Heart right ventricle (tissue), 16 donors: ENCODE measurements at places on chromosomes 12 and 14. TPM values are rescaled to one million over a fixed set of nuclear protein-coding genes. Genes with fewer than 3 reads are reported as not detected.

ANO2 gene
- 12.2 TPM for polyA plus RNA-seq

KRT4 gene
- polyA plus RNA-seq, result 2.5 TPM

DNA sequence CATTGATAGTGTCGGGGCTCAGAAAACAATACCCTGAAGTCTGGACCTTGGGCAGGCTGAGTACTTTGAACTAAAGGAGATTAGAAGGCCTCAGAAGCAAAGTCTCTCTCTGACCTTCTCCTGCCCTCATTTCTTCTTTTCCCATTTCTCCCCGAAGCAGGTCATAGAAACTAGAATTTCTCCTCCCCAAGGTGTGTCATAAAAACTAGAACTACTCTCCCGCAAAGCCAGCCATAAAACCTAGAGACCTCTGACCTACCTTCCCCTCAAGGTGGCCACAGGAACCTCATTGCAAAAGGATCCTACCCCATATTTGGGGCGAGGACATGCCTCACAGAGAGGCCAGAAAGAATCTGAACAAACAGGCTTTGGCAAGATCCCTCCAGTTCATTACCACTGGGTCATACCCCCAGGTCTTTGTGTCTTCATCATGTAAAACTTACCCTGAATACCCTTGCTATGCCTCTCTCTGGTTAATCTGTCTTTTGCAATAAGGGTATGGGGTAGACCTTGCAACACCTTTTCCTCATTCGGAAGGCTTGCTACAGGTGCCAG is 64.7 kb upstream of the ZFP36L1 start:
- no peak for DNase-seq
- H3K4me3 ChIP-seq, result no peak overlapping the region
- H3K27me3 ChIP-seq, result no peaks in the 10 kb centered on the region
- no peaks in the 10 kb centered on the region for H3K4me1 ChIP-seq
- no peak overlapping the region for H3K27ac ChIP-seq

- H3K36me3 ChIP-seq, result no peaks in the 10 kb centered on the region
- H3K27me3 ChIP-seq, result no peaks in the 10 kb centered on the region
- H3K4me3 ChIP-seq, result peak overlapping the region; percentile 6
Observed at GRCh38 chr12:64669270-64669842, 59.1 kb downstream of the RASSF3 start.

GRCh38 chr12:54463484-54463883 is 9.9 kb downstream of the GTSF1 start:
- DNase-seq, result no peak
- H3K4me1 ChIP-seq, result no peaks in the 10 kb centered on the region
- H3K36me3 ChIP-seq, result no peaks in the 10 kb centered on the region
- no peaks in the 10 kb centered on the region for H3K27me3 ChIP-seq
- no peak overlapping the region for H3K4me3 ChIP-seq

DNA sequence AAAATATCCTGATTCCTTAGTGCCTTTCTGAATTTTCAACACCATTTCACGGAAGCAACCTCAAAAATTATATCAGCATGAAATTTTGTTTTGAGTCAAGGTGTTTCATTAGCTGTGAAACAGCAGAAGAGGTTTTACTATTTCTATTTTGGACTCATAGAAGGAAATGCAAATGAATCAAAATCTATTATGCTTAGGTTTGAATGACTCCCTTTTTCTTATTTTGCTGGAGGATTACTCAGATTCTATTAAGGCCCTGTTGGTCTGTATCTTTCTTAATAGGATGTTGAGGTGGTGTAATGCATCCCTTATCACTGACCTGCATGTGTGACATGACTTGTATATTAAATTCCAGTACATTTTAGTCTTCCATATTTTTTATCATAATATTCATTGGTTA is 165.8 kb downstream of the TMTC2 start:
- H3K27me3 ChIP-seq, result no peaks in the 10 kb centered on the region
- no peaks in the 10 kb centered on the region for H3K36me3 ChIP-seq
- no peak for DNase-seq
- H3K27ac ChIP-seq, result no peak overlapping the region
- H3K4me1 ChIP-seq, result no peaks in the 10 kb centered on the region

DNA sequence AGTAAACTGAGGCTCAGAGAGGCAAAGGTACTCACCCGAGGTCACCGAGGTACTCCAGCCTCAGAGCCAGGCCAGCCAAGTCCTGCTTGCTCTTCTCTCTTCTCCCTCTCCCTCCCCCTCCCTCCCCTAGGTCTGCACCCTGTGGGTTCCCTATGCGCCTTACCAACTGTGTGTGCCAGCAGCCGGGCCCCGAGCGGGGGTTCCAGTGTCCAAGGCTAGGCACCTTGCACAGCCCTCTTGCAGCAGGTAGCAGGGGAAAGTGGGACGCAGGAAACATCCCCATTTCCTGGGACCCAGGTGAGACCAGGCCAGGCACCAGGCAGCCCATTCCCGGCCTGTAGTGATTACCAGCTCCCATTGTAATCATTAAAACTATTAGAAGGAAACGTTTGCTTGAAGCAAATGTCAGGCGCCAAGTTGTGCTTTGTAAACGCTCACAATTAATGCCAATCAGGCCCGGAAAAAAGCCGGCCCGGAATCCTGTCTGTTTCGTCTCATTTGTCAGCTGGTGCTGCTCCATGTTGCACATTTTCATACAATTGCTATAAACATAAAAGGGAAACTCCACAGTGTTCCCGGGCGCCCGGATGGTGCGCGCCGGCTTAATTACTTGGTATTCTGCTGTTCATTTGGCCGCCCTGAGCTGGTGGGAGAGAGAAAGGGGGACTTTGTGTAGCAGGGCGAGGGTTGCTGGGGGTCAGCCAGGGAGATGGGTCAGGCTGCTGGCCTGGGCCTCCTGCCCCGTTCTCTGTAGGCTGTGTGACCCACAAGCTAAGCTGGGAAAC is 11.9 kb downstream of the FAM222A start:
- no peaks in the 10 kb centered on the region for H3K27me3 ChIP-seq
- no peak overlapping the region for H3K27ac ChIP-seq
- H3K4me3 ChIP-seq, result no peak overlapping the region
- no peak for DNase-seq

DNA sequence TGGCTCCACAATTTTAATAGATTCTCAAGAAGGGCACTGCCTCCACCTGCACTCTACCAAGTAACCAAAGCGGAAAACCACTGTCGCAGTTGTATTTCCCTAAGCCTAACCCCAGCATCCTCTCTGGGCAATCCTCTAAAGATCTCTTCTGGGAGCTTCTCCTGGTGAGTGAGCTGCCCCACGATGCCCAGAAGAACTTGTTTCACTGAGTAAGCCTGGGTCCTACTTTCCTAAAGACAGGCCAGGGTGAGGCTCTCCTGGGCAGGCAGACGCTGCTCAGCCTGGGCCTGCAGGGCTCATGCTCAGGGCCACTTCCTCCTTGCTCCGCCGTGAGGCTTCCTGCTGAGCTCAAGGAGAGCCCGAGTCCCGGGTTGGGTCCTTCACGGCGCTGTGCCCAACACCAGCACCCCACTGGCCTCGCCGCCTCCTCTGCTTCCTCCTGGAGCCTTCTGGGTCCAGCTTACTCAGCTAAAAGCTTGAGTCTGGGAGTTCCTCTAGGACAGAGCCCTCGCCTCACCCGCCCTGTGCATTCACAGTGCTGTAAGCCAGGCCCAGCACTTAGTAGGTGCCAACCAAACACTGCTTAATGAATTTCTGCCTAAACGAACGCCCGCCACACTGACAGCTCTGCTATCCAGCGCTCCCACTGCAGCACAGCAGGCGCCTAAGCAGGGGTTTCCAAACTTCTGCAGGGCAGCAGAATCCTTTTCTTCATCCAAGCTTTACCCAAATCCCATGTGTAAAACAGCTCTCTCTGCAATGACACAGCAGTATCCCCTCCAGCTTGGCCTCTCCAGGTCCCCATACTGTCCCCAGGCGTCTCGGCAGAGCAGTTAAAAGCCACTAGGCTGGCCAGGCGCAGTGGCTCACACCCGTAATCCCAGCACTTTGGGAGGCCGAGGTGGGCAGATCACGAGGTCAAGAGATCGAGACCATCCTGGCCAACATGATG is 5.7 kb downstream of the RAB35 start:
- no peaks in the 10 kb centered on the region for H3K27me3 ChIP-seq
- H3K36me3 ChIP-seq, result no peaks in the 10 kb centered on the region
- peaks cover 19% of the 10 kb centered on the region for H3K4me1 ChIP-seq
- no peak overlapping the region for H3K4me3 ChIP-seq
- H3K27ac ChIP-seq, result peak overlapping the region; percentile 7
- peak; percentile 48 for DNase-seq
